ENCODE measurements at places on chromosomes 11 and 22.

DNA sequence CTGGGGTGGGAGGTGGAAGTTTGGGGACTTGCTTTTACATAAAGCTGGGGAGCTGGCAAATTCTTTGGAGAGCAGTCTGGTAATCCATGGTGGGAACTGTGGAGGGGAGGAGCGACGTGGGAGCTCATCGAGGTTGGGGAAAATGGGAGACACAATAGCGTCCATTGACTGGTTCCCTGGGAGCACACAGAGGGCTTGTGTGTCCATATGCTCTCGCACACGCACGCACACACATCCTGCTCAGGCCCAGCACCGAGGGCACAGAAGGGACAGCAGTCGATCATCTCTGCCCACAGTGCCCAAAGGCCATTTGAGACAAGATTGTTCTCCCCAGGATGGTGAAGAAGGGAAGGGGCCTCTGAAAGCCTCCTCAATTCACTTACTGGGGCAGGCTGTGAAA lies 53.7 kb downstream of the FBXO7 start:
- no peak overlapping the region for H3K4me3 ChIP-seq
- DNase-seq, result no peak
- H3K27me3 ChIP-seq, result peaks cover 6% of the 10 kb centered on the region
- H3K27ac ChIP-seq, result no peak overlapping the region
- peaks cover 13% of the 10 kb centered on the region for H3K4me1 ChIP-seq
- H3K36me3 ChIP-seq, result no peaks in the 10 kb centered on the region

- H3K4me1 ChIP-seq, result peaks cover 34% of the 10 kb centered on the region
- H3K36me3 ChIP-seq, result peaks cover 4% of the 10 kb centered on the region
- H3K27me3 ChIP-seq, result peaks cover 67% of the 10 kb centered on the region
Measured at GRCh38 chr22:27795053-27795452, 6.5 kb downstream of the MN1 start.

GRCh38 chr22:40791241-40791640 lies 27.9 kb downstream of the SLC25A17 start:
- no peak overlapping the region for H3K4me3 ChIP-seq
- H3K27ac ChIP-seq, result no peak overlapping the region
- no peak for DNase-seq
- peaks cover 14% of the 10 kb centered on the region for H3K36me3 ChIP-seq
- no peaks in the 10 kb centered on the region for H3K27me3 ChIP-seq

DNA sequence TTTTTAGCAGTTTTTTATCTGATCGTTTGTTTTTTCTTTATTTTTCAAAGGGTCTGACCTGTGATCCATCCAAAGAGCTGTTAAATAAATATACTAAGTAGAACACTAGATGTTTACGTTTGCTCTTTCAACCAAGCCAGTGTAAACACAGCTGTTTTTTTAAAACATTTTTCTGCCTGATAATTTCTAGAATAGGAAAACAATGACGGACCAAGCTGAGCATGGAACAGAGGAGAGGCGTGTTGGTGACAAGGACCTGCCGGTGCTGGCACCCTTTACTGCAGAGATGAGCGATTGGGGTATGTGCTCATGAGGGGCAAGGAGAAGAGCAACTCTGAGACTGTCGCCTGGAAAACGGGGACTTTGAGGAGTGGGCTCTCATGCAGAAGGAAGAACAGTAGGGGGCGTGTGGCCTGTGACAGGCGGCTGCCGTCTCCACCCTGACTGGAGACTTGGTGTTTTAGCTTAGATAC lies 28.6 kb upstream of the PANX2 start:
- no peak overlapping the region for H3K27ac ChIP-seq
- no peak for DNase-seq
- H3K4me1 ChIP-seq, result peaks cover 25% of the 10 kb centered on the region
- H3K36me3 ChIP-seq, result no peaks in the 10 kb centered on the region

GRCh38 chr22:50209893-50210292 lies 9.1 kb downstream of the SELENOO start:
- H3K4me3 ChIP-seq, result no peak overlapping the region
- H3K36me3 ChIP-seq, result peaks cover 29% of the 10 kb centered on the region
- no peaks in the 10 kb centered on the region for H3K27me3 ChIP-seq
- DNase-seq, result no peak
- peak overlapping the region; percentile 67 for H3K27ac ChIP-seq
- no peaks in the 10 kb centered on the region for H3K4me1 ChIP-seq

DNA sequence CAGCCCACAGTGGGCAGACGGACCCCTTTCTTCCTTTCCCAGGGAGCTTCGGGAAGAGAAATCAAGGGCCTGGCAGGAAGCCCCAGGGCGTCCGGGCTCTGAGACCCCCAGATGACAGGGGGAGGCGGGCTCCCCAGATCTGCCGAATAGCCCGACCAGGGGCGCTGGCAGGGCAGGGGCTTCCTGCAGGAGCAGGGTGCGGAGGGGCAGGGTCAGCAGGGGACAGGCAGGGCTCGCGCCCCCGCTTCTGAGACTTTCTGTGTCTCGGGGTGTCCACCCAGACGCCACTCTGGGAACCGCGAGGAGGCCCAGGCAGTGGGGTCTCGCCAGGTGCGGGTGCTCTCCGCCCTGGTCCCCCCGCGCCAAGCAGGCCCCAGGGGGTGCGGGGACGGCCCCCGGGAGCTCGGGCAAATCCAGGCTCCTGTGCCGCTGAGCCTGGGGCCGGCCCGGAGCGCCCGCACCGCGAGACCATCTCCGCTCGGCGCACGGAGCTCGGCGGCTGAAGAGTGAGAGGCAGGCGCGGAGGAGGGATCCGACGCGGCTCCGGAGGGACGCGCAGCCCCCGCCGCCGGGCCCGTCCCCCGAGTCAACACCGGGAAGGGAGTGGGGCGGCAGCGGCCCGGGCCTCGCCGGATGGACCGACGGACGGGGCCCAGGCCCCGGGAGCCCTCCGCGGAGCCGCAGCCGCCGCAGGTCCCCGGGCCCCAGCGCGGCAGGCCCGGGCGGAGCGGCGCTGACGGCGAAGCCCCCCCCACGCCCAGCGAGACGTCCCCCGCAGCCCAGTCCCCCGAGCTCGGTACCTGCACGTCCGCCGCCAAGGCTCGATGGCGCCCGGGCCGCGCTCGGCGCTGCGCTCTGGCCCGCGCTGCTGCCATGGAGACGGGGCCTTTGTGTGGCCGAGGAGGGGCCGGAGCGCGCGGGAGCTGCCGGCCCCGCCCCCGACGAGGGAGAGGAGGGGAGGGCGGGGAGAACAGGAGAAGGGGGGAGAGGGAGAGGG lies at the start of gene PLXNB2:
Gene PLXNB2 (minus strand): TSS at position 894 of the 997 bp plus-strand sequence. CDS start 17,062 bp downstream, outside the sequence.
- H3K27me3 ChIP-seq, result no peaks in the 10 kb centered on the region
- no peak within 1 kb of the TSS for H3K27ac ChIP-seq
- peak within 1 kb of the TSS; percentile 88 for H3K4me3 ChIP-seq
- peaks cover 1% of the 10 kb centered on the region for H3K36me3 ChIP-seq

DNA sequence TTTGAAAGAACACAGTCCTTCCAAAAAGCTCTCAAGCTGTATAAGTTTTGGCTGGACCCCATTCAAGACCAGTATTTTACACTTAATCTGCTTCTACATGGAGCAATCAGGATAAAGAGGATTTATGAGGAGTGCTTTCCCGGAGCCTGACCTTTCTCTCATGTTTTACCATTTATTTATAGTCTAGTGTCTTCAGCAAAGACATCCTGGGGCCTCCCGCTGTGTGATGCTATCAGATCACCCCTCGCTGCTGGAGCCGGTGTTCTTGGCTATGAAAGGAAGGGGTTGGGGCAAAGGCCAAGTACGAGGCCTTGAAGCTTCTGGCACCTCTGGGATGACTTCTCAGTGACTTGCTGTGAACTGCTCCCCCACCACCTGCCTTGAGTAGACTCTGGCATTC lies 189.6 kb downstream of the ADAMTS15 start:
- no peak overlapping the region for H3K27ac ChIP-seq
- no peaks in the 10 kb centered on the region for H3K36me3 ChIP-seq
- H3K27me3 ChIP-seq, result peaks cover 20% of the 10 kb centered on the region
- no peak for DNase-seq
- no peaks in the 10 kb centered on the region for H3K4me1 ChIP-seq
- no peak overlapping the region for H3K4me3 ChIP-seq

All from progenitor cell of endocrine pancreas (in vitro differentiated cells).